ENCODE measurements at places on chromosomes 1 and 21.

DNA sequence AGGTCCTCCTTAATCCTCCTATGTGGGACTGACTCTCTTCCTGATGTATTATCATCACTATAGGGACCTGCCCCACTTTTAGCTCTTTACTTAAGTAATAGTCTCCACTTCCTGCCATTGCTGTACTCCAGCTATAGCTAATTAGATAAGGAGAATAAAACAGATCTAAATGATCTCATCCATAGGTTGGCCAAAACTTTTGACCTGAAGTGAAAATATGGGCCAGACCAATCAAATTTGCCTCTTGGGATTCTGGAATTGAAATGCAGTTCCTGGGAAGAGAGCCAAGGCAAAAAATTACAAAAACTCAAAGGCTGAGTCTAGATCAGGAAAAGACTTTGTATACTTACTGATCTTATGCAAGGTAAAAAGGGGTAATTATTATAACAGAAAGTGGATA, 36.1 kb upstream of the PDE4B start:
- DNase-seq = no peak

GRCh38 chr1:16242556-16243214, 5.7 kb upstream of the CPLANE2 start:
- no peak for DNase-seq

DNA sequence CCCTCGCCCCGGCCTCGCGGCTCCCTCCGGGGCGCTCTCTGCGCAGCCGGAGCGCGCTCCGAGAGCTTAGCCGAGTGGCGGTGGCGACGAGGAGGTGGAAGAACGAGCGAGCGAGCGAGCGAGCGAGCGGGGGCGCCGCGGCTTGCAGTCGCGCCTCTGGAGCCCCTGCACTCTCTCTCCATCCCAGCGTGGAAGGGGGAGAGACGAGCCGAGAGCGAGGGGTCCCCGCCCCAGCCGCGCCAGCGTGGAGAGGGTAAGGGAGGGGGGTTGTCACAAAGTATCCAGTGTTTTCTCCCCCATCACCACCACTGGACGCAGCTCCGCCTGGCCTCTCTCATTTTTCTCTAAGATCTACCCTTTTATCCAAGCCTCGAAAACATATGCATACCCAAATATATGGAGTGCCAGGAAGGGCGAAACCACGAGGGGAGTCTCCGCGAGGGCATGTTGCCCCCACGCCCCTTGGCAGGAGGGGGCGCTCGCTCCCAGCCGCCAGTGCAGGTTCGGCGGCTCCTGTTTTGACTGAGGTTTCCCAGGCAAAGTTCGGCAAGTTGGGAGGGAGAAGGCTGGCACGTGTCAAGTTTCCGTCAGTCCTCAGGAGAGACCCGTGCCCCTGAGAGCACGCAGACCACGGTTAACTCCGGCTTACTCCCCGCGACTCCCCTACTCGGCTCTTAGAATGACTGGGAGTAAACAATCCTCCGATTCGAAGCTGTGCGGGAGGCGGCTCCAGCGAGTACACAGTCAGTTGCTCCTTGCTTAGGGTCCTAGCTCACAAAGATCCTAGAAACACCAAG, 569 bp upstream of the DAB1 start:
- peak; percentile 42 for DNase-seq

DNA sequence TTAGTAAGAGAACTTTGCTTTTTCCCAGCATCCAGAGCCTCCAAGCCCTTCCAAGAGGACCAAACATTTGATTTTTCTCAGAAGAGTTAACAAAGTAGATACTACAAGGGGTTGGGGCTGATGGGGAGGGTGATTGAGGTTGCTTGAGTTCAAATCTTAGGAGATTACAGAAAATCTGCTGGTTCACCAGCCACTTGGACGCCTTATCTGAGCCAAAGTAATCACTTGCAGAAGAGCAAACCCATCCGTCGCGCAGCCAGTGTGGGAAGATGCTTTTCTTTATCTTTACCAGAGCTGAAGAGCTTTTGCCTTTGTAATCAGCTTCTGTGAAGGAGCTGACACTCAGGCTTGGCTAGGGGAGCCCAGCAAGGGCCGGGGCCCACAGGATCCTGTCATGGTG, 91.9 kb upstream of the CTTNBP2NL start:
- DNase-seq = no peak

- DNase-seq = no peak
Observed at GRCh38 chr1:84146411-84147032, 2.5 kb downstream of the PRKACB start.

GRCh38 chr1:92820551-92820950, 11.3 kb upstream of the RPL5 start:
- no peak for DNase-seq

DNA sequence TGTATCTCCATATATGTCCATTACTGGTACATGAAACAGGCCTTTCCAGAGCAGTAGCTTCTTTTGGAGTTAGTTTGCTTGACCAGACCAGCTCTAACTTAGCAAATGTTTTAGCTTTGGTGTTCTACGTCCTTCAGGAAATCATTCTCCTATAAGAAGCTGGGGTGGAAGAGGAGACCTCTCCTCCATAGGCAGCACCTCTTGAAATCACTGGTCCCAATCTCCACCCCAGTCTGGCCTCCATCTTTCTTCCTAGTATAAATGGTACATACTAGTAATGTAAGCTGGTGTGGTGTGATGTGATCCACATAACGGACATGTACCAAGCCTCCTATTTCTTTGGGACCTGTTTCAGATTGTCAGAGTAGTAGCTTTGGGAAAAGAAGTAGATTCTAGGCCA, 171.4 kb downstream of the DHRS3 start:
- no peak for DNase-seq

GRCh38 chr1:53792806-53793205, 45.3 kb downstream of the NDC1 start:
- no peak for DNase-seq

DNA sequence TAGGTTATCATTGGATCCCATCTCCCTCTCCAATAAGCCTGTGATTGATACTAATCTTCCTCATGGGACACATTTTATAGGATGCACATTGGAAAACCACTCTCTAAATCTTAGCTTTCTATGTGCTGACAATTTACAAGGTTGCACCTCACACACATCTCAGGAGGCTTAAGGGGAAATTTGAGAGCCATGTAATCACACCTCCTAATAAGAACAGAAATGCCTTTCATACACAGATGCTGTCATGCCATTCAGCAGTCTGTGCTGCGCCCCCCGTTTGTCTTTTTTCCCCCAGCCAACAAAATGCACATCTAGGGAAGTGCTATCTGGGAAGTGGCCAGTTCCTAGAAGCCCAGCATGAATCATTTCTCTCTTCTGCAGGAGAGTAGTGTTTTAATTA, 154.5 kb downstream of the ST6GALNAC5 start:
- DNase-seq = no peak

- DNase-seq = no peak
Observed at GRCh38 chr1:112196008-112196588, 199.9 kb upstream of the CTTNBP2NL start.

- no peak for DNase-seq
Observed at GRCh38 chr1:223394706-223395105, 1.5 kb downstream of the CCDC185 start.

DNA sequence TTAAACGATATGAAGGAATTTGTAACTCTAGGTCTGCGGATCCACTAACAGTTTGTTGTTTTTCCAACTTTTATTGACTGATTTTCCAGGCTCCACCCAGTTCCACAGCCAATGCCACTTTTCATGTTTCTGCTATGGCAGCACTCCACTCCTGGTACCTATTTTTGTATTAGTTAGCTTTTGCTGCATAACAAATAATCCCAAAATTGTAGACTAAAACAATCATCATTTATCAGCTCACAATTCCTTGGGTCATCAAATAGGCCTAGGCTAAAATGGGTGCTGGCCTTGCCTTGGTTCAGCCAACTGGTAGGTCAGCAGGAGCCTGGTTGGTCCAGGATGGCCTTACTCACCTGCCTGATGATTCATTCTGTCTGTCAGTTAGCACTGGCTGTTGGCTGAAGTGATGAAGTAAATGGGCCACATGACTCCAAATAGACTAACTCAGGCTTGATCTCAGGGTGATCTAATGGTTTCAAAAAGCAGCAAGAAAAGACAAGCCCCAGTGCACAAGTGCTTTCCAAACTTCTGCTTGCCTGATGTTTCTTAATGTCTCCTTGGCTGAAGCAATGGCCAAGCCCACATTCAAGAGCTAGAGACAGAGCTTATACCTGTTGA, 3.2 kb upstream of the C8B start:
- no peak for DNase-seq

DNA sequence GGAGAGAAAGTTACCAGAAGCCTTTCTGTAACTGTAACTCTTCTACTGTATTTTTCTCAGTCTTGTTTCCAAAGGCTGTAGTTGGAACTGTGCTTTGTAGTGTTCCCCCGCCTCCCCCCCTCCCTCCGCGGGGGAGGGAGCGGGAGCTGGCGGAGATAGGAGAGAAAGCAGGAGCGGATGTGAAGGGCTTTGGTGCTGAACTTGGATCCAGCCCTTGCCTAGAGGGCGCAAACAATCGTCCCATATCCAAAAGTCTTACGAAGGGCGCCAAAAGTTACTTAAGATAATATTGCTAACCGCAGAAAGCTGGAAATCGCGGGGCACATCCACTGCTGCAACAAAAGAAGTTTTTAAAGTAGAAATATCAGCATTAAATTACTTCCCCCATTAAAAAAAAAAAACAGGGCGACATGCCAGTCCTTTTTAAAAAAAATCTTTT, 2.4 kb upstream of the NFIA start:
- DNase-seq = peak; percentile 66

DNA sequence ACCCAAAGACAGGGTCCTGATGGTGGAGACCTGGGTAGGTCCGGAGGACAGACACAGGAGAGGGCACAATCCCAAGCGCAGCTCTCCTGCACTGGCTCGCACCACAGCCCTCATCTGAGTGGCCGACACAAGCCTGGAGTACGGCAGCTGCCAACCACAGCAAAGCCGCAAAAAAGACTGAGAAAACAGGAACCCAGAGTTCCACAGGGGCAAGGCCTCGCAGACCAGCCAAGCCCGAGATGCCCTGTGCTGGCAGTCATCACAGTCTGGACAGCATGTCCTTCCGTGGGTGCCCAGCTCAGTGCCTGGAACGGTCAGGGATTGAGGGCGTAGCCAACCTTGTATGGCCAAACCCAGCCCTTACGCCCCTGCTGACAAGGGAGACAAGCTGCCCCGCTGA, 11.4 kb downstream of the ZBTB48 start:
- no peak for DNase-seq

Data from SJSA1 (cell line).